ENCODE measurements at places on chromosomes 7 and 10.
A peak's percentile ranks its signal among the peaks of the same experiment; 100 is the strongest.

GRCh38 chr7:150939052-150939451 is 39.1 kb downstream of the KCNH2 start:
- DNase-seq: no peak

- no peak for DNase-seq
These were observed 20.1 kb upstream of the NMT2 start for GRCh38 chr10:15188603-15189002.

- DNase-seq: no peak
These were observed 1.4 kb upstream of the ZYX start for GRCh38 chr7:143379611-143380259.

GRCh38 chr10:88286030-88286429 is 297.1 kb downstream of the RNLS start:
- no peak for DNase-seq

DNA sequence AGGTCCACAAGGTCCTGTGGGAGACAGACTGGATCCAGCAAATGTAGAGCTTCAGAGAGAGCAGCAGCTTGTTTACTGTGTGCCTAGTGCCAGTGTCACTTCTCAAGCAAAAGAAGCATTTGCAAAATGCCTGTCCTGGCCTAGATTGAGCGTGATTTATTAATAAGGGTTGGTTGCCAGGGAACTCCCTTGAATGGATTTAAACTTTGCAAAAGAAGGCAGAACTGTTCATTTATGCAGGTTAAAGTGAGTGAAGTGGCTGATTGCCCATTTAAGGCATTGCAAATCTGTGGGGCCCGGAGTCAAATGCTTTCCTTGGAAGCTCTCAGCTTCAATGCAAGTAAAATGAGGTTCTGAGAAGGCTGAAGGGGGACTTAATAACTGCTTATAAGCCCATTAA is 71.3 kb downstream of the CDHR3 start:
- DNase-seq: no peak

- DNase-seq: no peak
These were observed 63.7 kb downstream of the TSPAN12 start for GRCh38 chr7:120794106-120794729.

DNA sequence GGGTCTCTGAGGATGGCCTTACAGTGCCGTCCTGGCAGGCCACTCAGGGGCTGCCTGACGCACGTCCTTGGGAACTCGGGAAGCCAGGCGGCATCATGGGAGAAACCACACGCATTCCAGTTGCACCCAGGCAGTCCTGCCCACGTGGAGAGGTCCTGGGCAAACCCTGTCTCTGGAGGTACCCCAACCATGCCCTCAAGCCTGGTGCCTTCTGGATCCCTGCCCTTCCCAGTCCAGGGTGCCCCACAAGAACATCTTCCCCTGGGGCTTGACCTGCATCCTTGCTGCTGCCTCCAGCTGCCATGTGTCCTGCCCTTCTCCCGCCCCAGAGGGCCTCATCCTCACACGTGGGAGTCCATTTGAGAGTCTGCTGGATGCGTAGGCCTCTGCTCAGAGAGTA is 200.3 kb upstream of the PPP2R2D start:
- DNase-seq: no peak

GRCh38 chr10:1369665-1370064 is 313.5 kb downstream of the WDR37 start:
- no peak for DNase-seq

GRCh38 chr10:79237454-79238157 is 109.7 kb upstream of the PPIF start:
- no peak for DNase-seq

GRCh38 chr10:4028027-4028471 is 243.0 kb upstream of the KLF6 start:
- no peak for DNase-seq

DNA sequence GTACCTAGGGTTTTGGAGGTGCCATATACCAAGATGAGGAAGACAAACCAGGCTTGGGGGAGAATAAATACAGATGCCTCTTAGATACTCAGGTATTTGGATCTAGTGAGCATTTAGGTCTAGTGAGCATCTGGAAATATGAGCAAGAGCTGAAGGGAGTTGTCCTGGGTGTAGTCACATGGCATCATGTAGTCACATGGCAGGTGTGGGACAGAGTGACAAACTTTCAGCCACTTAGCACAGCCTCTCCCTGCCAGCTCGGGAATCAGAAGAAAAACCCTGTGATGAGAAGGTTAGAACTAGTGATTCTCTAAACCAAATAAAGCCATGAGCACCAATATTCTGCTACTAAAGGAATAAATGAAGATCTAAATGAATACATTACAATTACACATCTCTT is 24.3 kb downstream of the RGR start:
- no peak for DNase-seq

DNA sequence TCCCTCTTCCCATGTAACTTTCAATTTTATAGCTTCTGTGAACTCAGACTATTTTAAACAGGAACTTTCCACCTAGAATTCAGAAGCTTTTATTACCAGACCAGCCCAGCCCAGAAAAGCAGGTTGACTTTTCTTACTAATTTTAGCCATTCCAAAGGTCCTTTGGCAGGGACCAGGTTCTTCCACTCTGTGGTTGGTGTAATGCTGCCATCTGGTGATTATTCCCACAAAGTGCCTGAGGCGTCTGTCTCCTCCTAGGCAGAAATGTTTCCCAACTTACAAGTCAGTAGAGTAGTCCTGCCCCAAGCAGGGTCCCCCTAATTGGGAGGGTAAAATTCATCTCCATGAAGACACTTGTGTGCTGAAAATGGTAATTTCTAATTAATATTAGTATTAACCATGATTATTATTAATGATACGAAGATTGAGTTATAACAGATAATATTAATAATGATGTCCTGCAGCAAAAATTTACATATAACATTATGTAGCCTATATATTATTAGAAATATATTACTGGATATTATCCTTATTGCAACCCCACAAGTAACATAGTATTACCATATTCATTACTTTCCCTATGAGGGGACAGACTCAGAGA is 53.0 kb upstream of the PPP1R17 start:
- DNase-seq: no peak

GRCh38 chr7:76142861-76143260 is 58.8 kb upstream of the SRRM3 start:
- DNase-seq: no peak

- peak; percentile 17 for DNase-seq
These were observed 44.6 kb upstream of the ANAPC16 start for GRCh38 chr10:72171175-72171630.

GRCh38 chr10:21976739-21977138 is 26.8 kb downstream of the DNAJC1 start:
- no peak for DNase-seq

DNA sequence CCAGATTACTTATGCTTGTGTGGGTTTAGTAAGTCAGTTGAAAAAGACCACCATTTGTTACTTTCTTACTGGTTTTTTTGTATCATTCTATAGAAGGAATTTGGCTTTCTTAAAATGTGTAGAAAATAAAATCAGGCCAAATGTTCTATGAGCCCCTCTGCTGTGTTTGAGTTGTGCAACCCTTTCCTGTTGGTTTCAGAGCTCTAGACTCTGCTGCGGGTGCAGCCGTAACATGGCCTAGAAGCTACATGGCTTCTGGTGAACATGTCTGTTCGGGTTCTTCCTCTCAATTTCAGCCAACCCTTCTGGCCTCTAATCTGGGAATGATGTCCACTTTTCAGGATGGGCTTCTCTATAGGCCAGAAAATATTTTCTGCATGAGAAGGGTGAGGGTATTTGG is 56.6 kb upstream of the RAB18 start:
- no peak for DNase-seq

GRCh38 chr7:100964630-100965029 is 4.7 kb upstream of the MUC12 start:
- DNase-seq: no peak

- no peak for DNase-seq
These were observed 1.3 kb downstream of the CUL1 start for GRCh38 chr7:148699782-148700629.

DNA sequence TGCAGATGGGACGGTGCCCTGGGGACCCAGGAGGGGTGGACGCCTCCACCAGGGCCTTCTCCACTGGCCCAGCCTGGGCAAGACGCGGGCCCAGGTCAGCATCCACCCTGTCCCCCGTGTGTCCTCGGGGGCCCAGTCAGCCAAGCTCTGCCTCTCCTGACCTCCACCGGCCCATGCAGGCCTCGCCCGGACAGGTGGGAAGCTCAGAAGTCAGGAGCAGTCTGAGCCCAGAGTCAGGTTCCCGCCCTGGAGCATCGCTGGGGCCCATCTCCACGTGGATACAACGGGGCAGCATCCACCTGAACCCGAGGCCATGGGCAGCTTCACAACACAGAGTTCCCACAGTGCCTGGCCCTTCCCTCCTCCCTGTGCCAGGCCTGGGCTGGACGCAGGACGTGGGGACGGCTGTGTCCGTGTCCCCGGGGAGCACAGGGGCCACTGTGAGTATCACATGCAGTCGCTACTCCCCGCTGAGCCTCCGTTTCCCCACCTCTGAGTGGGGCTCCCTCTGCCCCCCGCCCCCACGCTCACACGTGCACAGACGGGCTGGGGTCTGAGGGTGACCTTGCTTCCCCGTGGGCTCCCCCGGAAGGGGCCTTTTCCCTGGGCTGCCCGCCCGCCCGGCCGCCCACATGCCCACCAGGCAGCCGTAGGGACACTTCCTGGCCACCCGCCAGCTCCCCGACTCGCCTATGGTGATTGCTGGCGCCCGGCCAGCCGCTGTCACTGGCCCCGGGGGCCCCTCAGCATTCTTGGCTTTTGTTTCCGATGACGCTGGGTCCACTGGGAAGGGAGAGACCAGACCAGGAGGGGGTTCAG is 64.3 kb downstream of the PDGFA start:
- no peak for DNase-seq

- no peak for DNase-seq
These were observed 48.6 kb upstream of the TES start for GRCh38 chr7:116161728-116162127.

DNA sequence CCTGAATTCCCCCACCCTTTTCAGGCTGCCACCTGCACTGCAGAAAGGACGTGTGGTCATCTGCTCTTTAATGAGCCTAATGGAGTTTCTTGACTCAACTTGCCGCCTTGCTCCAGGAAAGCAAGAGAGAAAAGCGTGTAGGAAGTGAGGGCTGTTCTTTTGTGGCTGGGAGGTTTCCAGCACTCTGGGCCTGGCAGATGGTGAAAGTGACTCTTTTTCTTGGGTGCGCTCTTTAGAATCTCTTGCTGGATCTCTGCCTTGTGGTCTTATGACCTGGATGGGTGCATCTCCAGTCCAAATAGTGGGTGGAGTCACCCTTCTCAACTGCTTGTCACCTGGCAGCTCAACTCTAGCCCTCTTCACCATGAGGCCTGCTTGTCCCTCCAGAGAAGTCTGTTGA is 244.0 kb downstream of the SORCS1 start:
- DNase-seq: peak; percentile 1

GRCh38 chr10:110857265-110858171 is 14.2 kb upstream of the PDCD4 start:
- no peak for DNase-seq

DNA sequence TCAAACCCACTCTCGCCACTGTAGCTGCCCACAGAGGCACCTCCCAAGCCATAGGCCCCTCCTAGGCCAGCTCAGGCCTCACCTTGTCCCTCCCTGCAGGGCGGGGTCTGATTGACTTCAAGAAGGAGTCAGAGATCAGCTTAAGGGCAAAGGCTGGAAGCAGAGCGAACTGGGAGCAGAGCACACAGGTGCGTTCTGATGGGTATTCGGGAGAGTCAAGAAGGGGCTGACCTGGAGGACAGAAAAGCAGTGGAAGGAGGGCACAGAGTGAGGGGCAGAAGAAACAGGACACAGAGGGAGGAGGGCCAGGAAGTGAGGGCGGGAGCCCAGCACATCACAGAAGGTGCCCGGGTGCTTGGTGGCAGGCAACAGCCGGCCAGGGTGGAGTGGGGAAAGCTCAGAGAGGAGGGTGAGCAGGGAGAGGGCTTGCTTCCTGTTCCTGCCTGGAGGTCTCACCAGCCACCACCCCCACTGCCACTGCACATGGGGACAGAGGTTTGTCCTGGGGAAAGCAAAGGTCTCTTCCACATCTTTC is at the start of gene AOC1:
Gene AOC1 (plus strand): TSS at position 147 of the 535 bp plus-strand sequence. CDS start 3,954 bp downstream, outside the sequence.
- DNase-seq: no peak

- no peak for DNase-seq
These were observed 97.2 kb upstream of the INSYN2A start for GRCh38 chr10:127293640-127294039.

DNA sequence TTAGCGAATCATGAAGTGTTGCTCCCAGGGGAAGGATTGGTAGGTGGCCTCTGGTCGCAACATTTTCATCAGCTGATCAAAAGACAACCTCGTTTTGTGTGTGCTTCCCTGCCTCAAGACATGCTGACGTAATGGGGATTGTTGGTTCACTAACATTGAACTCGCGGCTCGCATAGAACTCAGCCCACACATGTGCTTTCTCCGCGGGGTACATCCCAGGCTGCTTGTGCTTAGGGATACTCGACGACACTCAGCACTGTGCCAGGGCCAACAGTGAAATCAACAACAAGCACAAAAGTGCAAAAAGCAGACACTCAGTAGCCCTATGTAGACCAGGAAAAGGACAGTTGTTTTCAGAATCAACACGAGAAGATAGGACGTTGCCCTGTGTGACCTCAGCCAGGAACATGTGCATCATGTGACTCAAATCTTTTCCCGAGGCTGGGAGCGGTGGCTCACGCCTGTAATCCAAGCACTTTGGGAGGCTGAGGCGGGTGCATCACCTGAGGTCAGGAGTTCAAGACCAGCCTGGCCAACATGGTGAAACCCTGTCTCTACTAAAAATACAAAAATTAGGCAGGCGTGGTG is 20.8 kb downstream of the WIPI2 start:
- no peak for DNase-seq

- no peak for DNase-seq
These were observed 48.6 kb downstream of the DGKI start for GRCh38 chr7:137798073-137798763.

- DNase-seq: no peak
These were observed 3.4 kb upstream of the IL6 start for GRCh38 chr7:22723637-22724036.

GRCh38 chr10:127017541-127018297 is 112.5 kb downstream of the DOCK1 start:
- DNase-seq: no peak

GRCh38 chr10:48480397-48481374 is 124.2 kb downstream of the ARHGAP22 start:
- DNase-seq: no peak

GRCh38 chr10:10096898-10097297 is 920.8 kb upstream of the CELF2 start:
- no peak for DNase-seq

DNA sequence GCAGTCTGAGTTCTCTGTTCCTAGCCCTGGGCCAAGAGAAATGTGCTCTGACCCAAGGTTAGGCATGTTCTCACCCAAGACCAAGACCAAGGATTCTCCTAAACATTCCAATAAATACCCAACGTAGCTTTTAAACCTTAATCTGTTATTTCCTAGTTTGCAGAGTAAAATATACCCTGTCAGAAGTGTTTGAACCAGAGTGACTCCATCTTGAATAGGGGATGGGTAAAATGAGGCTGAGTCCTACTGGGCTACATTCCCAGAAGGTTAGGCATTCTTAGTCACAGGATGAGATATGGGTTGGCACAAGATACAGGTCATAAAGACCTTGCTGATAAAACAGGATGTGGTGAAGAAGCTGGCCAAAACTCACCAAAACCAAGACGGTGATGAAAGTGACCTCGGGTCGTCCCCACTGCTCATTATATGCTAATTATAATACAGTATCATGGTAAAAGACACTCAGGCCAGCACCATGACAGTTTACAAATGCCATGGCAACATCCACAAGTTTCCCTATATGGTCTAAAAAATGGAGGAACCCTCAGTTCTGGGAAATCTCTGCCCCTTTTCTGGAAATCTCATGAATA is 27.7 kb downstream of the PLXNA4 start:
- no peak for DNase-seq

All from brain pericyte (primary cell).